ENCODE measurements at places on chromosomes 2 and 18.

DNA sequence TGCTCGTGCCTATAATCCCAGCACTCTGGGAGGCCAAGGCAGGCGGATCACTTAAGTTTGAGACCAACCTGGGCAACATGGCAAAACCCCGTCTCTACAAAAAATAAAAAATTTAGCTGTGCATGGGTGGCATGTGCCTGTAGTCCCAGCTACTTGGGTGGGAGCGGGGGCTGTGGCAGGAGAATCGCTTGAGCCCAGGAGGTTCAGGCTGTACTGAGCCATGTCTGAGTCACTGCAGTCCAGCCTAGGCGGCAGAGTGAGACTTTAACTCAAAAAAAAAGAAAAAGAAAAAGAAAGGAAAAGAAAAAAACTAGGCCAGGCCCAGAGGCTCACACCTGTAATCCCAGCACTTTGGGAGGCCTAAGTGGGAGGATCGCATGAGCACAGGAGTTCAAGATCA lies 30.8 kb downstream of the TWSG1 start:
- DNase-seq, result no peak

DNA sequence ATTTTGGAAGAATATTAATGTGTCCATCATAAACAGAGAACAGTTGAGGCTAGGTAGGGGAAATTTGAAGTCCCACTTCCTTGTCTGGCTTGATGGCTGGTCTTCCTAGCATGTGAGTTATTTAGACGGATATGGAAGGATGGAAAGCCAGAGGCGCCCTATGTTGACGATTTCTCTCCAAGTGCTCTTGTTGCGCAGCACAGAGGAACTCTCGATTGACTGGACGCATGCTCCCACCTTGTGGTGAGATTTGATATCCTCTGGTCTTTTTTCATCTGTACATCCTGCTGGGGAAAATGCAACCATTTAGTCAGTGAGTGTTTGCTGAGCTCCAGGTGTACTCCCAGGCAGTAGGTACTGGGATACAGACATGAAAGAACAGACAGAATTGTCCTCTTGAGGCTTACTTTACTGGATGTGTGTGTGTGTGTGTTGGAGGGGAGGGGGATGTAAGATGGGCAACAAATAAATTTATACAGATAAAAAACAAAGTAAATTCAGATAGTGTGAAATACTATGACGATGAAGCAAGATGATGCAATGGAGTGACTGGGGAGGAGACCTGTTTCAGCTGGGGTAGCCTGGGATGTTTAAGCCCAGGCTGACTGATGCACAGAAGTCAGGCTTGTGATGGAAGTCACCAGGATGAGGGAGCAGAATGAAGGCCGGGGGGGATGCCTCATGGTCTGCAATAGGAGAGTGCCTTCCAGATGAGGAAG lies 137.2 kb downstream of the TRIM43 start:
- DNase-seq, result no peak

DNA sequence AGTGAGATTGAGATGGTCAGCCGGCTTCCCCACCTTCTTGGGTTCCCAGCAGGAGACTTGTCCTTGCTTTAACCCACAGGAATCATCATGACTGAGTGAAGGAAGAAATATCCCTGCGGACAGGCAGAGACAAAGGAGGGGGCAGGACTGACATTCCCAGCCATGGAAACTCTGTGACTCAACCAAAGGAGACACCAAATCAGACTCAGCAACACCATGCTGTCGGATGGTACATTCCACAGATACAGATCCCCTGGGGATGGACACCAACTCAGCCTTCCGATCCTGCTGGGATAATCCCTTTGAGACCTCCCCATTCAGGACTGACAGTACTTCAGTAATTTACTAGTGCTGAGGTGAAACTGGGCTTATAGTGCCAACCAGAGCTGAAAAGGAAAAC lies 518.3 kb downstream of the XIRP2 start:
- DNase-seq, result no peak

- DNase-seq, result no peak
Observed at GRCh38 chr2:105788670-105789290, 44.1 kb downstream of the NCK2 start.

DNA sequence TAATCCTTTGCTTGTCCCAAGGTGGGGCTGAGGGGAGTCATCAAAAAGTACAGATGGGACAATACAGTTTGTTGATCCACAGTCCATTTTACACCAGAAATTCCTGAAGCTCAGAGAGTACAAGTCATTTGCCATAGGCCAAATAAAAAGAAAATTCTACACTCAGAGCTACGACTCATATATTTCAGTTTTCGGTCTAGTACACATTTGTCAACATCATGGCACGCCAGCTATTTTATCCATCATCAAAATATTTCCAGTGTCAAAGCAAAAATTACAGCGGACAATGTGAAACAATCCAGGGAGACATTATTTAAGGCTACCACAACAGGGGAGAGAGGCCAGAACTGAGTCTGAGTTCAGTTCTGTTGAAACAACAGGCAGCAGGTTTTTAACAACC lies 587.5 kb upstream of the DSEL start:
- no peak for DNase-seq
